Skeletal muscle tissue (tissue), 5 donors: ENCODE measurements at places on chromosomes 2 and 18. TPM values are rescaled to one million over a fixed set of nuclear protein-coding genes. Genes with fewer than 3 reads are reported as not detected.

Gene RNU2-63P
- total RNA-seq, result not detected

Gene PKP4
- 26.1 TPM for total RNA-seq

Gene RAB6C
- not detected for total RNA-seq

Gene STARD6
- not detected for total RNA-seq

Gene SLC4A3
- 2.1 TPM for total RNA-seq

Gene TNFRSF11A
- 8.9 TPM for total RNA-seq

Gene CDH19
- 3.1 TPM for total RNA-seq

Gene ANKRD29
- total RNA-seq, result 3.7 TPM

Gene PLCL1
- 12.5 TPM for total RNA-seq

Gene NLRC4
- total RNA-seq, result 1.6 TPM

Gene ERMN
- 0.52 TPM for total RNA-seq

Gene CFAP210
- total RNA-seq, result not detected
